LNCaP clone FGC (cell line): ENCODE measurements at places on chromosomes 6 and 20.

GRCh38 chr6:44000164-44000842, 126.9 kb downstream of the MRPL14 start:
- no peak for DNase-seq

DNA sequence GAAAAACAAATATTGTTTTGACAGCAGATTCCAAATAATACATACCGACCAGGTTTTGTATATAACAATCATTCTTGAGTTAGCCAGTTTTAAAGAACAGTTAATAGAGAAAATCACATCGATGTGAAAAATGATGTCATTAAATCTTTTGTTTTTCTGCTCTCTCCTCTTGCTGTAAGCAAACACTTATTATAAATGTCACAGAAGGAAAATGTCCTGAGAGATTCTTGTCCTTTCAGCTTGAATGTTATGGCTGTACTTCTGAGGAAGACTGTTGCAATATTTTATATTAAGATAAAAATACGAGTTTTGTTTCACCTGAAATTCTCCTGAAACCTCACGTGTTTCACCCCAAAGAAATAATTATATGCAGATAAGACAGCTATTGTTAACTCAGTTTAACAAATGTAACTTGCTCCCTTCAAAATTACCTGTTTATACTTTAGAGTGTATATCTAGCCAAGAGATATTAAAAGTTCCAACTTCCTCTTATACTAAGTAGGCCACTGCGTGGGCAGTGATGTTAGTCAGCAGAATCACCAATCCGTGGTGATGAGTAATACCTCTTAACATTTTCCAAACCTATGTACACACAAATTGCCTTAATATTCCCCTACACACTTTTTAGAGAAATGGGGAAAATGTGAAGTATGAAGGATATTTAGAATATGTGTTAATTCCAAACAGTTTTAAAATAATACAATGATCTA, 1111.4 kb upstream of the CITED2 start:
- DNase-seq: no peak

DNA sequence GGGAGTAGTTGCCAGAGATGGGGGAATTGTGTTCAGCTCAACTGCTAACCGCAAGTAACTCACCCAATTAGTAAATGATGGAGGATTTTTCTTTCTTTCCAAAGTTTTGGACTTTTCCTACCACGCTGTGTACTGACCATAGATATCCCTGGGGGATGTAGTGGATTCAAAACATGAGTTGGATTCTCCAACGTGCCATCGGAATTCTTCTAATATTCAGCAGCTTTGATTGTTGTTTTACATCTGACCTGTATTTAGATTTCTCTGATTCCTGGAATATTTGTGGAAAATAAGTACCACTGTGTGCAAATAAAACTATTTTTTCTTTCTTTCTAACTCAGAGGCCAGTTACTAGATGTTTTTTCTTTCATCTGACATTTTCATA, 1.1 kb downstream of the CCDC170 start:
- no peak for DNase-seq

DNA sequence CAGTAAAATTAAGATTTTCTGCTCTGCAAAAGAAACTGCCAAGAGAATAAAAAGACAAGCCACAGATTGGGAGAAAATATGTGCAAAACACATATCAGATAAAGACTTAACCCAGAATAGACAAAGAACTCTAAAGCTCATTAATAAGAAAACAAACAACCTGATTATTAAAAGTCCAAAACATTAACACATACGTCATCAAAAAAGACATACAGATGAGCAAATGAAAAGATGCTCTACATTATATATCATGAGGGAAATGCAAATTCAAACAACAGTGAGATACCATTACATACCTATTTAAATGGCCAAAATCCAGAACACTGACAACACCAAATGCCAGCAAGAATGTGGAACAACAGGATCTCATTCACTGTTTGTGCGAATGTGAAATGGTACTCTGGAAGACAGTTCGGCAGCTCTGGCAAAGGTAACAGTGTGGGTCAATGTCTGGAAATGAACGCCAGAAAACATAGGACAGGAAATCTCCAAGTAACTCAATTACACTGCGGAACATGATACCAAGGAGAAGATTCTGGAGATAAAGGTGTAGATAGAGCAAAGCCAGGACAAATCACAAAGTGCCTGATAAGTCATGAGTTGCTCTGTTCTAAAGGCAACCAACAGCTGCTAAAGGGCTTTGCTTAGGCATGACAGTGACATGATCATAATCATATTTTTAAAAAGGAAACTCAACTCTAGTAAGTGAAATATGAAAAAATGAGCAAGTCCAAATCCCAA, 96.8 kb downstream of the PDE10A start:
- DNase-seq: no peak
